Left lung (tissue), 14 donors: ENCODE measurements at places on chromosomes 4 and X. TPM values are rescaled to one million over a fixed set of nuclear protein-coding genes. Genes with fewer than 3 reads are reported as not detected.

TLR1 gene
- polyA plus RNA-seq = 3.4 TPM

KLHL5 gene
- polyA plus RNA-seq = 43.5 TPM

PLP1 gene
- polyA plus RNA-seq = 18.6 TPM

FAM53A gene
- polyA plus RNA-seq = 2.5 TPM

SPANXN3 gene
- polyA plus RNA-seq = not detected

DNA sequence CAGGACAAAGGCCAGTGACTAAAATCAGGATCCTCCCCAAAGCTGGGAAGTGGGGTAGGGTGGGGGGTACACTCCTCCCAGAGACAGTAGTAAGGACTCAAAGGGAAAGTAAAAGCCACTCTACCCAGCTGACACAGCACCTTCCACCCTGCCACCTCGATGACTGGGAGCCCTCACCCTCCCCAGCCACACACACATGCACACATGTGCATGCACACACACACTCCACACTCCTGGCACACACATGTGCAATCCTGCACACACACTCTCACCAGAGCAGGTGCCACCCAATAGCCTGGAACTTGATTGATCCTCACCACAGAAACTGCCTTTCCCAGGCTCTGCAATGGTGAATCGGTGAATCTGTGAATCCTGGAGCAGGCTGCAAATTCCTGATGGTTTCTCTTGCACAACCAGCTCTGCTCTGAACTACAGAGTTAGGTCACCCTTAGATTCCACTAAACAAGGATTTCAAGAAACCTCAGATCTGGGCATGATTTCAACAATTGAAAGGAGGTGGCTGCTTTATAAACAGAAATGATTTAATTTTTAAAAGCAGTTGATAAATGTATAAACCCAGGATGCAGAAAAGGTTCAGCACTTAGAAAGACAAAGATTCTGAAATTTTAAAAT is 21.5 kb downstream of the AMOT start:
- H3K36me3 ChIP-seq = no peaks in the 10 kb centered on the region
- H3K4me1 ChIP-seq = no peaks in the 10 kb centered on the region
- no peak overlapping the region for H3K4me3 ChIP-seq
- DNase-seq = no peak

DNA sequence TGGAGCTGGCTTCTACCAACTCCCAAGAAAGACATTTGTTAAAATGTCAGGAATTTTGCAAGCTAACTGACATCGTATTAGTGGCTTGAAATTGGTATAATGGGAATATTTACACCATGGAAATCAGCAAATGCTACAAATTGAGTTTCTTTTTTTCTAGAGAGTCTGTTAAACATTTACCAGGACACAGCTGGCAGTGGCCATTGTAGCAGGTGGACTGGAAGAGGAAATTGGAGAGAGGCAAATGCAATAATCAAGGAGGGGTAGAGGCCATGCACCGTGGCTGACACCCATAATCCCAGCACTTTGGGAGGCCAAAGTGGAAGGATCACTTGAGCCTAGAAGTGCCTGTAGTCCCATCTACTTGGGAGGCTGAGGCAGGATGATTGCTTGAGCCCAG is 32.9 kb upstream of the TSR2 start:
- H3K27ac ChIP-seq = no peak overlapping the region
- no peaks in the 10 kb centered on the region for H3K27me3 ChIP-seq
- H3K4me1 ChIP-seq = no peaks in the 10 kb centered on the region
- no peaks in the 10 kb centered on the region for H3K36me3 ChIP-seq
- H3K4me3 ChIP-seq = no peak overlapping the region

DNA sequence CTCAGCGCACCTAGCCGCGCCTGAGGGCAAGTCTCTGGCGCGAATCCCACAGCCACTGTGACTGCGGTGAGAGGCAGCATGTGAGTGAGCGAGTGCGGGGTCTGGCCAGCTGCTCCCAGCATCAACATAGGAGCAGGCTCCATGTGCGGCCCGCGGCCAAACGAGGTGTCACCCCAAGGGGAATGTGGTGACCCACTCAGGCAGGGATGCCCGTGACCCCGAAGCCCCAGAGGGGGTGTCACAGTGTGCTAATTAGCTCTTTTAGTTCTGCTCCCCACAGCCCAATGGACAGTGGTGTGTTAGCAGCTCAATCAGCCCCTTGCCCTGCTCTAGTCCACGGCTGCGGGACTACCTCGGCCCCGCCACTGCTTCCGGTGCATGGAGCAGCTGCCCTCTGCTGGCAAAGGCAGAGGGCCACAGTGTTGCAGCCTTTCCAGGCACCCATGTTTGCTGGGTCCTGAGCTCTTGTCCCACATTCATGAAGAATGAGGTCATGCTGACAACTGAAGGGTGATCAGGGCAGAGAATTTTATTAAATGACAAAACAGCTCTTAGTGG is 61.4 kb downstream of the AGA start:
- H3K27ac ChIP-seq = no peak overlapping the region
- peaks cover 6% of the 10 kb centered on the region for H3K27me3 ChIP-seq
- no peaks in the 10 kb centered on the region for H3K36me3 ChIP-seq
- no peak for DNase-seq

DNA sequence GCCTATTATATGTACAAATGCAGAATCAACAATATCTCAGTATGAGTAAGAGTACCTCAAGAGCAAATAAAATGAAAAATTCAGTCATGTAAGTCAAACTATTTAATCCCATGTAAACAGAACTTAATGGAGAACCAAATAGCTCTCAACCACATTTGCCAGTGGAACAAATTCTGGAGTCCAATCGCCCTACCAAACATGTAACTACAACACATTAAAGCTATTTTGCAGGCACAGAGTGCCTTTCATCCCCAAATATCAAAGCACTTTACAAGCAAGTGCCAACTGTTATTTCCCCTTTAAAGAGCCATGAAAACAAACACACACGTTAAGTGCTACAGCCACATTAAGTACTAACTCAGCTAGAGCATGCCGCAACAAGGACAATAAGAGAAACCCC is 51.3 kb downstream of the PCDH19 start:
- H3K36me3 ChIP-seq = no peaks in the 10 kb centered on the region
- no peak overlapping the region for H3K27ac ChIP-seq
- H3K4me3 ChIP-seq = no peak overlapping the region
- no peaks in the 10 kb centered on the region for H3K4me1 ChIP-seq
- no peak for DNase-seq
- peaks cover 5% of the 10 kb centered on the region for H3K27me3 ChIP-seq

- no peaks in the 10 kb centered on the region for H3K36me3 ChIP-seq
- DNase-seq = no peak
- H3K27me3 ChIP-seq = no peaks in the 10 kb centered on the region
- H3K4me1 ChIP-seq = no peaks in the 10 kb centered on the region
- no peak overlapping the region for H3K27ac ChIP-seq
These were observed 503.0 kb upstream of the DIAPH2 start for GRCh38 chrX:96181605-96182004.

DNA sequence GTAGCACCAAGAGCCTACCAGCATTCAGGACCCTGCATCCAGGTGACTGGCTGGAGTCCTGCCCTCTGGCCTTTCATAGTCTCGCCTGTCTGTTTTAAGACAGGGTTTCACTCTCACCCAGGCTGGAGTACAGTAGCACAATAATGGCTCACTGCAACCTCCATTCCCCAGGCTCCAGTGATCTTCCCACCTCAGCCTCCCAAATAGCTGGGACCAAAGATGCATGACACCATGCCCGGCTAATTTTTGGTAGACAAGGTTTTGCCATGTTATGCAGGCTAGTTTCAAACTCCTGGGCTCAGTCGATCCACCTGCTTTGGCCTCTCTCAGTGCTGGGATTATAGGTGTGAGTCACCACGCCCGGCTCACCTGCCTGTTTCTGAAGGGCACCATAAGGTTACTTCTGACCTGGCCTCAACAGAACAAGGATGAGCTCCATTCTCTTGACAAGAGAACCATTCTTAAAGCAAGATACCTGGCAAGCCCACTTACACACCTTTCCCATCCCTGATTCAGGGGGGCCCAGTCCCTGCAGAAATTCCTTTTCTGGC is 6.7 kb downstream of the RPS4X start:
- no peak for DNase-seq
- no peak overlapping the region for H3K27ac ChIP-seq
- H3K36me3 ChIP-seq = peaks cover 10% of the 10 kb centered on the region
- H3K4me3 ChIP-seq = no peak overlapping the region
- no peaks in the 10 kb centered on the region for H3K27me3 ChIP-seq

GRCh38 chrX:109619771-109620170 is 5.2 kb downstream of the KCNE5 start:
- H3K27me3 ChIP-seq = peaks cover 4% of the 10 kb centered on the region
- no peak overlapping the region for H3K27ac ChIP-seq
- H3K4me1 ChIP-seq = no peaks in the 10 kb centered on the region
- H3K4me3 ChIP-seq = no peak overlapping the region
- no peaks in the 10 kb centered on the region for H3K36me3 ChIP-seq

- H3K36me3 ChIP-seq = no peaks in the 10 kb centered on the region
- H3K27ac ChIP-seq = no peak overlapping the region
- H3K27me3 ChIP-seq = no peaks in the 10 kb centered on the region
These were observed 84.7 kb upstream of the RAPGEF2 start for GRCh38 chr4:159018062-159018629.

GRCh38 chr4:90889171-90889570 is 762.0 kb downstream of the CCSER1 start:
- no peak for DNase-seq
- H3K4me3 ChIP-seq = no peak overlapping the region
- no peaks in the 10 kb centered on the region for H3K27me3 ChIP-seq
- H3K4me1 ChIP-seq = no peaks in the 10 kb centered on the region
- H3K27ac ChIP-seq = no peak overlapping the region
